CD4-positive, alpha-beta T cell (primary cell): ENCODE measurements at places on chromosomes 16 and 17. TPM values are rescaled to one million over a fixed set of nuclear protein-coding genes. Genes with fewer than 3 reads are reported as not detected.

DUSP3 gene
- total RNA-seq, result 10.6 TPM

ANKS4B gene
- total RNA-seq, result not detected

PRSS22 gene
- total RNA-seq, result 0.93 TPM

GCGR gene
- not detected for total RNA-seq

LPCAT2 gene
- total RNA-seq, result 0.36 TPM

EPN3 gene
- not detected for total RNA-seq

TBX4 gene
- not detected for total RNA-seq

SOX15 gene
- not detected for total RNA-seq

NPIPA8 gene
- total RNA-seq, result 52.2 TPM

GP1BA gene
- total RNA-seq, result not detected

STX8 gene
- total RNA-seq, result 63.2 TPM

SDR42E1 gene
- 4.5 TPM for total RNA-seq

MYH2 gene
- total RNA-seq, result not detected

NKD1 gene
- 9.8 TPM for total RNA-seq

CSF3 gene
- total RNA-seq, result not detected

PIK3R5 gene
- total RNA-seq, result 159 TPM

KRT23 gene
- not detected for total RNA-seq

OR1E2 gene
- total RNA-seq, result not detected

NACA2 gene
- total RNA-seq, result not detected

MT1E gene
- 2.5 TPM for total RNA-seq

TMEM238L gene
- total RNA-seq, result not detected

LPO gene
- total RNA-seq, result not detected

SNX20 gene
- 26.6 TPM for total RNA-seq
